ENCODE measurements at places on chromosomes 13 and 19.

GRCh38 chr13:55553701-55554100, 1587.0 kb upstream of the PRR20A start:
- peak; percentile 75 for DNase-seq

DNA sequence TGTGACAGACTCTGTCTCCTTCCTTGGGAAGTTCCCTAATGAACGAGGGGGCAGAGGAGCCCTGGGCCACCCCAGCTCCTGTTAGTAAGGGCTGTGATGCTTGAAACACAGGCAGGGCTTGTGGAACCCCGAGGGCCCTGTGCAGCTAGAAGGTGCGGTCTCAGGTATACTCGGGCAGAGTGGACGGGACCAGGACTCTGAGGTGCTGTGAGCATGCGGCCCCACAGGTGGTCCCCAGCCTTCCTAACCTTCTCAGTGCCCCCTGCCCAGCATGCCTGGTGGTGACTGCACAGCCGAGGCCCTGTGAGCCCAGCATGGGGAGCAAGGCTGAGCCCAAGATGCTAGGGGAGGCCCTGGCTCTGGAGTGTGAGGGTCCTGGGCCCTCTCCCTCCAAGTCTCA, 4.0 kb upstream of the SIGLEC8 start:
- no peak for DNase-seq

GRCh38 chr13:86299128-86299527, 499.9 kb upstream of the SLITRK6 start:
- DNase-seq: no peak

DNA sequence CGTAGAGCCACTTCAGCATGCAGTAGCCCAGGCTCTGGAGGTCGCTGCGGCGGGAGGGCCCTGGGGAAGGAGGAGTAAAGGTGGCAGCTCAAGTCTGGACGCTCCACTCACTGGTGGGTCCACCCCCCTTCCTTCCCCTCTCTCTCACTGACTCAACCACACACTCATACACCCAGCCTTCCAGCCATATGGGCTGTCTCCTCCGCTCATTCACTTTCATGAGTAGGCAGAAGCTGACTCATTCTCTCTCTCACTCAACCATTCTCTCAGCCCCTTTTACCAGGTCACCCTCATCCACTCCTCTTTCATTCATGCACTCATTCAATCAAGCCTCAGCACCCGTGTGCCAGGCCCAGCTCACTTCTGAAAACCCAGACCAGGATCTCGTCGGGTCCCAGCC, 27.5 kb upstream of the SIGLEC11 start:
- no peak for DNase-seq

DNA sequence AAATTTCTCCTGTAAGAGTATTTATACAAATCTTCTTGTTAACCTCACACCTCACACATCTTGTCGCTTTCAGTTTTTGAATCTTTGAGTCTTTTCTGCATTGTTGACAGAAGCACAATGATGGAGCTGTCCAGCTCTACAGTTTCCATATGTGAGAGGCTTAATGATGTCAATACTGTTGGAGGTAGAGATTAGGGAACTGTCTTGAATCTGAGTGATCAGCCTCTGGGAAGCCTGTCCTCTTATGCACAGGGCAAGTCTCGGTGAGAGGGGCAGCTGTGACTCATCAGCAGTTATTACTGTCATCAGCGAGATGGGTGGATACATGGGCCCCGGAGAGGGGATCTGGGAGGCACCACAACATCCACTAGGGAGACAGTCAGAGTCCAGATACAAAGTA, 4.6 kb upstream of the ITGBL1 start:
- no peak for DNase-seq

DNA sequence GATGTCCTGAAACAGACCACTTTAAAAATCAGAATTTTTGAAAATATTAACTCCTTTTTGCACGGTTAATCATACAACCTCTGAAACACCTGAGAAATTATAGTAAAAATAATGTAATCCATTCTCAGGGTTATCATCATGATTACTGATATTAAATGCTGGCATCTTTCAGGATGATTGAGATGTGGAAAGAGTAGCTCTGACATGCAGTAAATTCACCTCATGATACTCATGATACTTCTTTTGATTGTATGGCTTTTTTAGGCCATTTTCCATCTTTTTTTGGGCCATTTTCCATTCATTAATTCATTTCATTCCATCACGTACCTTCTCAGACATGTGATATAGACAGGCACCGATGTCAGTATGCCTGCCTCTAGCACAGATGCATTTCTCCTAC, 85.1 kb downstream of the FGF14 start:
- no peak for DNase-seq

GRCh38 chr19:294946-295686, 3.9 kb upstream of the PLPP2 start:
- DNase-seq: peak; percentile 8

DNA sequence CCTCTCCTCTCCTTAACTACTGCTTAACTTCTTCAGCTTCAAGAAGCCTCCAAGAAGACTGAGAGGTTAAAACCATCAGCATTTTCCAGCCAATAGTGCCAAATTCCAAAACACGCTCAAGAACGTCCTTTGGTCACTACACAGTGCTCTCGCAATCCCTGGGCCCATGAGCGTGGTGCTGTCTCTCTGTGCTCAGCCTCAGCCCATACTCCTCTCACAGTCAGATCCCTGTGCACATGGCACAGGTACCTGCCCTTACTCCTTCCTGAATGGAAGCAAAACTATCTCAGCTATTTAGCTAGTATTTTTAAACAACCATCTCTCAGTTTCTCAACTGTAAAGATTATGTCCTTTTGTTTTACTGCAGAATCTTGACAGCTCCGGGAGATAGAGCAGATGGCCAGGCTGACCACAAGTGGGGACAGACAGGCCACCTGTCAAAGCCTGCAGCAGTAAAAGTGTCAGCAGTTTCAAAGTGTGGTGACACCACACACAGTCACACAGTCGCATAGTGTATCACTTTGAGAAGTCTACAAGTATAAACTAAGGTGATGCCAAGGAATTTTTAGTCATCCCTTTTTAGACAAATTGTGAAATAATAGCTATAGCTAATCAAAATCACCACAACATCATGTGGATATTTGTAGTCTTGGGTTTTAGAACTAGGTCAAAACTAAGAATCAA, 35.7 kb downstream of the DZIP1 start:
- no peak for DNase-seq

DNA sequence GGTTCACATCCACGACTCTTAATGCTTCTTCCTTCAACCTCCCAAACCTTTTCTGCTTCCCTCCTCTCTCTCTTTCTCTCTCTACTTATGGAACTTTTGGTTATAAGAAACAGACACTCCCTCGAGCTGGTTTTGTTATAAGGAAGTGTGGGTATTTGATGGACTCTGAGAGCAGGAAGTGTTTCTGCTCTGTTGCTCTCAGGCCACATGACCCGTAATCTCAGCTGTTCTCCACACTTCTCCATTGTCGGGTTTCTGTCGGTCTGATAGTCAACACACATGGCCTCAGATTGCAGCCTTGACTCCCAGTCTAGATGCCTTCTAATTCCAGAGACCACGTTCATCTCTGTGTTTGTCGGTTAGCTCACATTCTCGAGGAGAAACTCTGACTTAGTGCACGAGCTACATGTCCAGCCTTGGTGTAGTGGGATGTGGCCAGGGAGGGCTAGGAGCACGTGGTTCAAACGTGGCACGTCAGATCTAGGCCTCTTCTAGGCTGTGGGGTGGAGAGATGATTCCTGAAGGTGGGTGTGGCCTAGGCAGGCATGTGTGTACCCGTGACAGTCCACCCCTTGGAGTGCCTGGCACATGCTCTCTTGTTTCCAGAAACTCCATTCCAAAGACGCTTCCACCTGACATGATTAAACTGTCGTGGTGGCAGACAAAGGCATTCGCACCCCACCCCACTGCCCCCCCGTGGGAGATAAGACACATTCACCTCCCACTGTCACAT, 26.3 kb downstream of the CNFN start:
- DNase-seq: no peak

- DNase-seq: no peak
Measured at GRCh38 chr19:17086834-17087233, 11.3 kb downstream of the MYO9B start.

- no peak for DNase-seq
Measured at GRCh38 chr13:91346850-91347201, 661 bp upstream of the MIR17HG start.

GRCh38 chr13:52933099-52933498, 84.7 kb upstream of the PCDH8 start:
- no peak for DNase-seq

DNA sequence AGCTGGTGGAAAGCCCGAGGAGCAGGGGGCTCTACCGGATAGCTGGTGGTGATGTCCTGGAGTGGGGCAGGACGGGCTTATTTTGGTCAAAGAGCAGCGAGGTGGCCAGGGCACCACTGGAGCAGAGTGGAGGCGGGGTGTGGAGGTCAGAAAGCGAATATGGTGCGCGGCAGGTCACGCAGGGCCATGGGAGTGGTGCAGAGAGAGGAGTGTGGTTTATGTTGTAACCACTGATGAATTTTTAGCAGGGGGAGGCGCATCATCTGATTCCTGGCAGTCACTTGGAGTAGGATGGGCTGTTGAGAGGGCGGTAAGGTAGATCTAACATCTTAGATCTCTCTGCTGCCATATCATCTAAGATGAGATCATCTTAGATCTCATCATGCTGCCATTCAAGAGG, 1.4 kb upstream of the ZNF414 start:
- no peak for DNase-seq

GRCh38 chr13:72198967-72199560, 332.1 kb upstream of the DACH1 start:
- no peak for DNase-seq

DNA sequence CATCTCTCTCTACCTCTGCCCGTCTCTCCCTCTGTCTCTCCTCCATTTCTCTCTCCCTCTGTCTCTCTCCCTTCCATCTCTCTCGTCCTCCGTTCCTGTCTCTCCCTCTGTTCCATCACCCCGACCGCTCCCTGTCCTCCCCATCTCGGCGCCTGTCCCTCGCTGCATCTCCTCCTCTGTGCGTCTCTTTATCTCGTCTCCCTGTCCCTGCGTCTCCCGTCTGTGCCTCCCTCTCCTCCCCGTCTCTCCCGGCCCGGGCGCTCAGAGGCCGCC, 4.6 kb downstream of the GRIN2D start:
- DNase-seq: no peak

DNA sequence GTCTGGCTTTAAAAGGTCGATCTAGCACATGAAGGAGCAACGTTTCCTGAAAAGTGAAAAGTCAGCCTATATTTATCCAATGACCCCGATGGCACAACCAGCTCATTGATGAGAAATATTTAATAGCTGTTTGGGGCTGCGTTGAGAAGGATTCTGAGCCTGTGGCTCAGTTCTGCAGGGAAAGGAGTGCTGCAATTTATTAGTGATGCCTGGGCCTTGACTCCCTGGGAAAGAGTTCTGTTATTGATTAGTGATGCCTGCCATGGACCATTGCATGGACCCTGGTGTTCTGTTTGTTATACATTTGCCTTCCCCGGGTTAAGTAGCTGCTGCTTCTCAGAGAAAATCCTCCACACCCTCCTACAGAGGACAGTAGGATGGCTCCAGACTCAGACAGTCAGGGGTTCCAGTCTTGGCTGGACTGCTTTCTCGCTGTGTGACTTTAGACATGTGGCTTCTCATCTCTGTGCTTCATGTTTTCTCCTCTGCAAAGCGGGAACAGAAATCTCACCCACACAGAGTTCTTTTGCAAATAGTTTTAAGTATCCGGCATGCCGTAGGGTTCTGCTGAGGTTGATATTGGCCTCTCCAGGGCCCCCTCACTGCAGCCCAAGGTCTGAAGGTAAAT, 17.7 kb upstream of the PTPRS start:
- no peak for DNase-seq

DNA sequence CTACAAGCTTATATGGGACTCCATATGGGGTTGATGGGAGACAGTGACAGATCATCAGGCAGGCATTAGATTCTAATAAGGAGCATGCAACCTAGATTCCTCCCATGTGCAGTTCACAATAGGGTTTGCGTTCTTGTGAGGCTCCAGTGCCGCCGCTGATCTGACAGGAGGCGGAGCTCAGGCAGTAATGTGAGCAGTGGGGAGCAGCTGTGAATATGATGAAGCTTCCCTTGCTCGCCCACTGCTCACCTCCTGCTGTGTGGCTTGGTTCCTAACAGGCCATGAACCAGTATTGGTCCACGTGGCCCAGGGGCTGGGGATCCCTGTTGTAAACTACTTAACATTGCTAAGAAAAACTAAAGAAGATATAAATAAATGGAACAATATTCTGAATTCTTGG, 378.4 kb downstream of the KCNRG start:
- no peak for DNase-seq

DNA sequence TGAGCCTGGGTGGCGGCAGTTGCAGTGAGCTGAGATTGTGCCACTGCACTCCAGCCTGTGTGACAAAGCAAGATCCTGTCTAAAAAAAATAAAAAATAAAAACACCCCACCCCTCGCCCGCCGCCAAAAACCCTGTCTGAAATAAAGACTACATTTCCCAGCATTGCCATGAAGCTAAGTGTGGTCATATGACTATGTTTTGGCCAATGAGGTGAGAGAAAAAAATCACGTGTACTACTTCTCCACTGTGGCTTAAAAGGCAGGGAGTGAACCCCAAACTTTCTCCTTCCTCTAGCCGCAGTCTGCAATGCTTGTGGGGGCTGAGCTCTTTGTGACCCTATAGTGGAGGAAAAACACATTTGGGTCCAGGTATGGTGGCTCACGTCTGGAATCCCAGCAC, 54.9 kb downstream of the COLGALT1 start:
- DNase-seq: no peak

DNA sequence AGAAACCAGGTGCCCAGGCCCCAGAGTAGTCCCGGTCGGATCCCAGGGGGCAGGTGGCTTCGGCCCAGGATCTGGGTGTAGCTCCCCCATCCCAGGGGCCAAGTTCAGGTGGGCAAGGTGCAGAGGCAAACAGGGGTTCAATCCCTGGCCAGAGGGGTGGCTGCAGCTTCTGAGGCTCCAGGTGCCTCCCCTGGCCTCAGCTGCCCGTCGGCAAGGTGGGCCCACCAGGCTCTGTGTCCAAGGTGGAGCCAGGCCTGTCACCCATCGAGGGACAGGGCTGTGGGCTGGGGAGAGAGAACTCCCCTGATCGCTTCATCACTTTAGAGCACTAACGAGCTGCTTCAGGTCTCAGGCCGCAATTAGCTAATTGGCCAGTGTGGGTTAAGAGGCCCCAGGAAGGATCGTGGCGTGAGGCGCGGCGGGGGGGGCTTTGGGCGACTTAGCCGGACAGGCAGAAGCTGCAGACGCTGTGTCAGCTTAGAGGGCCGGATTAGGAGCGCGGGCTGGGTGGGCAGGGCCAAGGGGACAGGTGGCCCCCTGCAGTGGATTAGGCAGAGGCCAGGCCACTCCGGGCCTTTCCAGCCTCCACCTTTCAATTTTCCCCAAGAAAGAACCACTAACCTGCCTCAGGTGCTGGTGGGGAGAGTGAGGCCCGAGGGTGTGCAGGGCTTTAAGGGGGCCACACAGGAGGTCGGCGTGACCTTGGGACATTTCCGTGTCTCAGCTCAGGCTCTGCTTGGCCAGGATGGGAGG, 2.8 kb upstream of the RAX2 start:
- no peak for DNase-seq

GRCh38 chr13:85303630-85304029, 495.6 kb downstream of the SLITRK6 start:
- DNase-seq: no peak

DNA sequence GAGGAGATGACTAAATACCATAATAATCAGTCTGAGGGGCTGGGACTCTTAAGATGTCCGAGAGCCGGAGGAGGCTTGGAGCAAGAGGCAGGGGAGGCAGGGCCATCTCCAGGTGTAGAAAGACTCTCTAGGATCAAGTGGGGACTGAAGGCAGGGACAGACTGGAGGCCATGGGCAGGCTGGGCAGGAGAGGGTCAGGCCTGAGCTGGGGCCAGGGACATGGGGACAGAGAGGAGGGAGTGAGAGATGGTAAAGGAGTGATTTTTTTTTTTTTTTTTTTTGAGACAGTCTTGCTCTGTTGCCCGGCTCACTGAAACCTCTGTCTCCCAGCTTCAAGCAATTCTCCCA, 2.2 kb downstream of the JOSD2 start:
- DNase-seq: no peak

Measured in NCI-H1930 (cell line).